Stimulated activated CD4-positive, alpha-beta T cell treated with anti-CD3 and anti-CD28 coated beads, TNF-alpha, amount 100 ng/mL, for 24 hours (primary cell): ENCODE measurements at places on chromosomes 6 and 20.

- no peak for DNase-seq
Measured at GRCh38 chr6:34022873-34023255, 123.0 kb downstream of the GRM4 start.

- DNase-seq, result no peak
Measured at GRCh38 chr6:128822271-128822670, 60.7 kb upstream of the LAMA2 start.

DNA sequence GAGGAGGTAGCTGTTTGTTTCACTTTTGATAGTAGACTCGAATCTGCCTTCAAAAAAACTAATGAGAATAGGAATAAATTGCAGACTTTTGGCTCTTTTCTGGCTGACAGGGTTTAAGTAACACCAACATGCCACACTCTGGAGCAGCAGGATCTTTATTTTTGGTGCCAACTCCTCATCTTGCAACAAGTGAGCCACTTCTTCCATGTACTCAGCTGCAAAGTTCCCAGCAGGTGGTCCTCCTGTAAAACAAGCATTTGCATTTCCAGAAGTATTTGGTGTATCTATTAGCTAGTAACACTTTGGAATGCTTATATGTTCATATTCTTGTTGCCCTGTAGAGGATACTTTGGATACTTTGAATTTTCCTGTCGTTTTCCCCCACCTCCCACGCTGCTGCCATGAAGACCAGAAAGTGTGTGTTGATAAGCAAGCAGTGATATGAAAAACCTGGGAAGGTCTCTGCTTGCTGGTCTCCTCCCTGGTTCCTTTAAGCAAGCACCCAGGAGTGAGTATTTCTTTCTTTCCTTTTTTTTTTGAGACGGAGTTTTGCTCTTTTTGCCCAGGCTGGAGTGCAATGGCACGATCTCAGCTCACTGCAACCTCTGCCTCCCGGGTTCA lies 1.0 kb downstream of the ARMH2 start:
- no peak for DNase-seq

GRCh38 chr6:119881416-119881815 lies 531.9 kb upstream of the MAN1A1 start:
- no peak for DNase-seq

DNA sequence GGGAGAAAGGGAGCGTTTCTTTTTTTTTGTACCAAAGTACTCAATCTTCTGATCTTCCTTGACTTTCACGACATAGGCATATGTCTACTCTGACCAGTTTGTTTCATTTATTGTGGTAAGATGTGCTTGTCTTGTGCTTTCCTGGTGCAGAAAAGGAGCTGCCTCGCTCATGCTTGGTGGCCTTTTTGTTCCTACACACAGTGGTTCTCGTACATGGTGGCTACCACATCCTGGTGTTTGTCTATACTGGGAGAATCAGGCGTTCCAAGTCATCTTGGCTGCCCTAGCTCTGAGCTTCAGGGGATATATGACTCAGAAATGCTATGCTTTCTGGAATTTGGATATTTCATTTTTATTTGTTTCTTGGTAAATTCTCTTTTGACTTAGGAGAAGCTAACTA lies 31.8 kb downstream of the MYB start:
- DNase-seq, result no peak

- DNase-seq, result no peak
Measured at GRCh38 chr6:18536591-18537055, 149.5 kb downstream of the RNF144B start.

- no peak for DNase-seq
Measured at GRCh38 chr20:2316847-2317495, 21.2 kb downstream of the TGM3 start.

GRCh38 chr6:158999154-158999665 lies 792 bp downstream of the RSPH3 start:
- no peak for DNase-seq

GRCh38 chr20:36454698-36455427 lies 86.5 kb upstream of the MYL9 start:
- DNase-seq, result no peak

DNA sequence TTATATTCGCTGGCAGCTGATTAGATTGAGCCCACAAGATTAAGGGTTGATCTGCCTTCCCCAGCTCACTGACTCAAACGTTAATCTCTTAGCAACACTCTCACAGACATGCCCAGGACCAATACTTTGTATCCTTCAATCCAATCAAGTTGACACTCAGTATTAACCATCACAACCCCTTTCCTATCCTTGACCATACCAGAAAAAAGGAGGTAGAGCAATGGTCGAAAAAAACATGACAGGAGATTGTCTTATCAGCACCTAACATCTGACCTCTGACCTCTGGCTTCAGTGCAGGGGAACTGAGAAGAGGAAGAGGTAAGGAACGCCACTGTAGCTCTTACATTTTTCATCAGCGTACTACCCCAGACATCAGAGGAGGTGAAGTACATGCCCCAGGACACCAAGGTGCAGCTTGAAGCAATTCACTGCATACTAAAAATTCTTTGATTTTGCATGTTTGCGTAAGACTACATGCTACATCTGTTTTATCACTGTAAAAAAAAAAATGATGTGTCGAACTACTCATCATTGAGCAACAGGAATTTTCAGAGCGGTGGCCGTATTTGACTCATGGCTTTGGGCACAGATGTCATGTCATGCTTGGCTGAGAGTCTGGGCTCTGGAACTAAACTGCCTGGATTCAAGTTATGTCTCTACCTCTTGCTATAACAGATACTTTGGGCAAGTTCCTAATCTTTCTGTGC lies 188.0 kb upstream of the TAB2 start:
- DNase-seq, result no peak

GRCh38 chr20:2390951-2391675 lies 10.4 kb downstream of the TGM6 start:
- DNase-seq, result no peak

GRCh38 chr20:11906626-11907480 lies 10.8 kb upstream of the BTBD3 start:
- DNase-seq, result no peak

DNA sequence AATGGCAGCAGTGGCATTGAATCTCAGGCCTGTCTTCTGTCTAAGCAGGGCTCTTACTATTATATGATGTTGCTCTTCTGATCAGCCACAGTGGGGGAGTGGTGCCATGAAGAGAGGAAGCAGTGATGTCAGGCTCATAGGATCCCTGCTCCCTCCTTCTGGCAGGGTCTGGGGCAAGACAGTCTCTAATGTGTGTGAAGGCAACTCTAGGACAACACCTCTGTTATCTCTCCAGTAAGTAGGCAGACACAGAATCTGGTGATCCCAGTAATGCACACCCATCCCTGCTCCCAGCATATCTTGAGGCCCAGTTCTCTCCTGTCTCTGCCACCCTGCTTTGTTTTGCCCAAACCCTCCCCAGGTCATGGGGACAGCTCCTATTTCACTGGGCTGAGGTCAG lies 8.8 kb downstream of the C20orf202 start:
- no peak for DNase-seq

GRCh38 chr6:978937-979685 lies 286.2 kb upstream of the EXOC2 start:
- no peak for DNase-seq
